CD4-positive, alpha-beta T cell treated with Interleukin-15 for 4 hours (primary cell): ENCODE measurements at places on chromosomes 2 and 18.
A peak's percentile ranks its signal among the peaks of the same experiment; 100 is the strongest.

DNA sequence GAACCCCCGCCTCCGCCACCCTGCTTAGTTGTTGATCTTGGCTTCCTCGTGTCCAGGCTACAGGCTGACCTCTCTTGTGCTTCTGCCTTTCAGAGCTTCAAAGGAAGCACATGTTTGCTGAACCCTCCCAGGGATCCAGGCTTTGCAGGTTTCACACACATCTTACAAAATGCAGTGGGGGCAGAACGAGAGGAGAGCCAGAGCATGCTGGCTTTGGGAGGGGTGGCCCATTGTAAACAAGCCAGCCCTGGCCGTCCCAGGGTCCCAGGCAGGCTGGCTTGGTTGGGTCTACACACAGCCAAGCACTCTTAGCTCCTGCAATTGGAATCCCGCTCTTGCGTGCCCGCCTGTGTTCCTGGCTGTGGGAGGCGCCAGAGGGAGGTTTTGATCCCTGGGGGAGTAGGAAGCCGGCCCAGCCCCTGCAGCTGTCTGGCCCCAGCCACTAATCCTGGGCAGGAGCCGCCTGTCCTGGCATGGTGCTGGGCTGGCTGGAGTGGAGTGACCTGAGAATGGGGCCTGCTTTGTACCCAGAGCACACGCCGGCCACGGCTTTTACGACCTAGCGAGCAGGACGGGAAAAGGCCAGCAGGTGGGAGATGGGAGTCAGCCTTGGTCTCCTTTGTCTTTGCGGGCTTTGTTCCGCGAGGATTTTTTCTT, 53.9 kb downstream of the SH3BP4 start:
- no peak for DNase-seq

DNA sequence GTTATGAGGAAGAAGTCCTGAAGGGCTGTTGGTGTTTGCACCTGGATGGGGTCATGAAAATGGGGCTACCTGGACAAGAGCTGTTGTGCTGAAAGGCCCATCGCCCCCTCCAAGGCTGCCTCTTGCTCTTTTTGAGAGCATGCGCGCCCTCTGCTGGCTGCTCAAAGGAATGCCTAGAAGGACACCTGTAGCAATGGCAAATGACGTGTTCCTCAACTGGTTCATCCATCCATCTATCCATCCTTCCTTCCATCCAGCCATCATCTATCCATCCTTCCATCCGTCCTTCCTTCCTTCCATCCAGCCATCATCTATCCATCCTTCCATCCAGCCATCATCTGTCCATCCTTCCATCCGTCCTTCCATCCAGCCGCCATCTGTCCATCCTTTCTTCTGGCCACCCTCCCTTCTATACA, 17.2 kb upstream of the RPL31 start:
- DNase-seq: peak; percentile 70

GRCh38 chr18:50711386-50711785, 108.4 kb downstream of the MRO start:
- DNase-seq: no peak

- peak; percentile 67 for DNase-seq
These were observed 30.8 kb upstream of the ZNF396 start for GRCh38 chr18:35407871-35408481.

GRCh38 chr2:125837611-125838010, 818.3 kb upstream of the GYPC start:
- no peak for DNase-seq

DNA sequence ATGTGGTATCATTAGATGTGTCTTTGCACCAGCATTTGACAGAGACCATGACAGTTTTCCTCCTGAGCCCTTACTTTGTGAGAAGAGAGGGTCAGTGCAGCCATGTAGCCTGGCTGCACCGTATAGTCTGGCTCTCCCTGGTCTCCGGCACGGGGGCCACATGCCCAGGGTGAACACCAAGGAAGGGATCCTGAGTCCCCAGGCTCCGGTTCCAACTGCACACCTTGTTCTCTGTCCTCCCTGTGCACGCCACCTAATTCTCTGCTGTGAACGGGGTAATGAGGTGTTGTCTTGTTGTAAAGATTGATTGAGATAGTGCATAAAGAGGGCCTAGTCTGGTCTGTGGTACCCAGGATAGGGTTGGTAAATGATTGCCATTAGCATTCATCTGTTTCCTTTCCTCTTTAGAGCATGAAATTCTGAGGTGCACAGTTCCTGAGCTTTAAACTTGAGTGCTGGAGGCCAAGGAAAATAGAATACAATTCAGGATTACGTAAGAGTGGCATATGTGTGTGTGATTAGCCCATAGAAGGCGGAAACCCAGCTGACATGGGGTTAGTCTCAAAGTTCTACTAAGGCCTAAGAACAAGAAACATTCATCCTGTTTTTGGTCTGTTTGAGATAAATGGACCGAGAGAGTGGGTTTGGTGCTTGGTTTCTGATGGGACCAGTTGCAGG, 55.5 kb downstream of the NCK2 start:
- DNase-seq: no peak

DNA sequence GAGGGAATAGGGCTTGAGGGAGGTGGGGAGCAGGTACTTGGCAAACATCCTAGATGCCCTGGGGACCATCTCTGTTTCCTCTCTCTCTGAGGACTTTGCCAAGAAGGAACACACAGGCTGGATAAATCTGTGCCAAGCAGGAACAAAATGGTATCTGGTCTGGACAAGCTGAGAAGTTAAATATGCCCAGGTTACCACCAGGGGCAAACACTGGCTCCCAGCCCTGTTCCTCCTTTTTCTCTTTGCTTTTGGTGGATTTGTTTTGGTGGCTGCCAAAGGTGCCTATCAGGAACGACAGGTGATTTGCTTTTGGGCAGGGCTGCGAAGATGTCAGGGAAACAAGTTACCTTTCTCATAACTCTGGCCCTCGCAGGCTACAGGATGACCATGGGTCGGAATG, 227.5 kb upstream of the SMAD2 start:
- DNase-seq: no peak

- no peak for DNase-seq
These were observed 21.6 kb downstream of the TGFBRAP1 start for GRCh38 chr2:105307962-105308361.

- no peak for DNase-seq
These were observed 62.9 kb downstream of the VRK2 start for GRCh38 chr2:58109481-58109880.

- no peak for DNase-seq
These were observed 157.7 kb downstream of the ZNF385B start for GRCh38 chr2:179703702-179704101.

GRCh38 chr2:78127424-78127823, 605.2 kb upstream of the LRRTM4 start:
- DNase-seq: no peak

GRCh38 chr18:27608742-27609141, 423.6 kb upstream of the CHST9 start:
- DNase-seq: no peak

- DNase-seq: no peak
These were observed 165.5 kb downstream of the TGIF1 start for GRCh38 chr18:3615374-3615985.

DNA sequence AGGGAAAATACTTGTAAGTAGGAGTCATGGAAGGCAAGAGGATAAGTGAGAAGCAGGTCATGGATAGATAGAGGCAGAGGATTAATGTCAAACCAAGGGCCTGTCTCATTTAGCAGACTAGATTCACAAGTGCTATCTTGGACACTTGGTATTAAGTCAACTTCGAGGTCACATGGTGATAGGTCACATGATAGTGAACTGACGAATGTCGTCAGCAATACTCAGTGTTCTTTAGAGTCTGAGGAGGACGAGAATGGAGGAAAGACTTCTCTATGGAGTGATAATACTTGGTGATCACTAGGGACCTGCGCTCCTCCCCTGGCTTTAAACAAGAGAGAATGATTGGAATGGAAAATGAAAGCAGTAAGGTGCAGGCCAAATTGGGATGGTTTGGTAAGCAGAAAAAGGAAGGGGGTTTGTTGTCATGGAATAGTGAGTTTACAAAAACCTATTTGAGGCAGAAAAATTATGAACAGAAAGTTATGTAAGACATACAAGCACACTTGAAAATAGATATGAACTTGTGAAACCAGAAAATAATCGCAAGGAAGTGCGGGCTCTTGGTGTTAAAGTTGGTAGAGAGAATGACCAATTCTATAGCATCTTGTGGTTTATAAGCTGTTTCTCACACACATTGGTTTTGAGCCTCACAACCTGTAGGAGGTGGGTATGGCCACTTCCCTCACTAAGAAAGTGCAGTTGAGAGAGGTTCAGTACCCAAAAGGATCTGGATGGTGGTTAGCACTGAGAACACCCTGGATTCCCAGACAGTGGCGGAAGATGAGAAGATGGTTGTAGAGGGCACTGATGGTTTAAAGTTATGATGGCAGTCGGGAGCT, 141.5 kb downstream of the WDSUB1 start:
- peak; percentile 24 for DNase-seq

- no peak for DNase-seq
These were observed 14.9 kb upstream of the LYPD6 start for GRCh38 chr2:149315461-149315860.

GRCh38 chr2:24754985-24755705, 38.0 kb downstream of the PTRHD1 start:
- no peak for DNase-seq

DNA sequence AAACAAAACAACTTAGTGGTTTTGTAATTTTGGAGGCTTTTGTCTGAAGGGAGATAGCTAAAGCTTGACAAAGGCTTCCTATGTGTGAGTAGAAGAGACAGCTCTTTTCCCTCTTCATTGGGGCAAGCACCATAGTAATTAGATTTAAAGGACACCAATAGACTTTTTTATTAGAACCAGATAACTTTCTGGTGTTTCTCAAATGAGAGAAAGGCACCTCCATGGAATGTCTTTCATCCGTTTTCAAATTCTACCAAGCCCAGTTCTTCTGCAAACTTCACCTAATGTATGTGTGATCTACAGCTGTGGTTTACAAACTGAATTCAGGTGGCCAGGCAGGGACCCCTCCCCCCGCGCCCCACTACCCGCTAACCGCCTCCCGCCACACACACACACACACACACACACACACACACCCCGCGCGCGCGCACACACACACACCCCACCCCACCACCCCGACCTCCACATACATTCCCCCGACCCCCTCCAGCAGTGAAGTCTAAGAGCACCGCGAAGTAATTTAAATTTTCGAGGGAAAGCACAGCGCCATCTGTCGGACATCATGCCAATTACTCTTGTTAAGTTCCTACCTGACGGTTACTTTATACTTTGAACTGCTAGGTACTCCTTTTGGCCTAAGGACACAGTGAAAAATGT, 31.6 kb upstream of the PPP1R1C start:
- peak; percentile 60 for DNase-seq

- no peak for DNase-seq
These were observed 35.0 kb upstream of the EVA1A start for GRCh38 chr2:75595541-75596395.

DNA sequence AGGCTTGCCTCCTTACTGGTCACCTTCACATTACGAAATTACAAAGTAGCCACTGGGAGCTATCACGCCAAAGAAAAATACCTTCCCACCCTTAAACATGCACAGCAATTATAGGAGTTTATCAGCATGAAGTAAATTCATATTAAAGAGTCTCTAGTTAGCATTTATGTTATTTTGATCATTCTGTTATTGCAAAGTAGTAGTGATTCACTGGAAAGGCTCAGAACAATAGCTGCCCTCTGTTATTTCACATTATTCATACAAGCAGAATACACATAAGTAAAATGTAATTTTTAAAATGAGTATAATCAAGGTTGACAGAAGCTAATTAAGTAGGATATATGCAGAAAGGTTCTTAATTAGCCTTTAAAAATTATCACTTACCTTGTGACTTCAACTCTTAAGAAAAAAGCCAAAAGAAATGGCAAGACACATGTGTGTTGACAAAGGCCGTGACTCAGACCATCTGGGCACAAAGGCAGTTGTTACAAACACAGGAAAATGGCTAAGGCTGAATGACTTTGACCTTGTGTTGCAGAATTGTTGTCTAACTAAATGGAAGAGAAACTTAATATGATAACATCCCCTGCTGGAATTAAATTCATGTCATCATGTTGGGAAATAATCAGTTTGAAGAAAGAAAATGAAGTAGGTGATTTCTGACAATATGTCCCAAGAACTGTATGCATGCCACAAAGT, 108.3 kb downstream of the ARL6IP6 start:
- DNase-seq: no peak

GRCh38 chr2:190891372-190891771, 10.8 kb downstream of the GLS start:
- DNase-seq: no peak

DNA sequence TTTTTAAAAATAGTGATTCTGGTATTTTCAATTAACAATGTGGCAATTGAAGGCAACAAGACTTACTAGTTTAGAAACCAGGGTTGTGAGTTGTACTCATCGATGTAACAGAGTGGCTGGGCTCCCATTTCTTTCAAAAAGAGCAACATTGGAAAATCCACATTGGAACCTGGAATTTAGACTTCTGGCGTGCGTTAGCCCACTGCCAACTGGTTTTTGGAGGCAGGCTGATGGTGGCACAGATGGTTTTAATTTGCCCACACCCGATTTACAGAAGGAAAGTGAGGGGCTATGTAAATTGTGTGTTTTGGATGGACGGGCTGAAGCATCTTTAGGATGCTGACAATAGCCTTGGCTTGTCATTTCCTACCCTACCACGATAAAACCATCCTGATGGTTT, 66.3 kb downstream of the TRPM8 start:
- DNase-seq: no peak

GRCh38 chr2:169438466-169439072, 40.7 kb upstream of the BBS5 start:
- no peak for DNase-seq

GRCh38 chr2:11578986-11579774, 45.3 kb downstream of the GREB1 start:
- DNase-seq: no peak
